ENCODE measurements at places on chromosomes 11 and 22.
A peak's percentile ranks its signal among the peaks of the same experiment; 100 is the strongest.

GRCh38 chr11:15507592-15507991 is 392.9 kb downstream of the INSC start:
- no peak for DNase-seq

GRCh38 chr11:76152741-76153570 is 53.3 kb downstream of the WNT11 start:
- peak; percentile 27 for DNase-seq

GRCh38 chr11:112377946-112378345 is 117.3 kb upstream of the PLET1 start:
- DNase-seq, result no peak

GRCh38 chr11:70547821-70548670 is 149.7 kb downstream of the CTTN start:
- no peak for DNase-seq

DNA sequence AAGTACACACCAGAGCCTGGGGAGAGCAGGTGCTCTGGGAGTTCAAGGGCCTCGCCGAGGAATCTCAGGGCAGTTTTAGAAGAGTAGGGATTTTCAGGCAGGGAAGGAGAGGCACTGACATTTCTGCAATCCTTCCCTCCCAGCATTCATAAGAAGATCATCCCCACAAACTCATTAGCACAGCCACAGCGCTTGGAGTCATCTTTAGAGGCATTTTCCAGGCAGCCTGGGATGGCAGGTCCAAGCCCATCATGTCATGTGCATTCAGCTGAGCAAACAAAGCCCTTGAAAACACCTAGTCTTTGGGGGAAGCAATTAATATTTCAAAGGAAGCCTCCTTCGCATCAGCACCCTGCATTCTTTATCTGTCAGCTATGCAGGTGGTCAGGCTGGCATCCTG is 43.8 kb downstream of the MAP6 start:
- DNase-seq, result no peak

GRCh38 chr11:69463181-69463994 is 18.1 kb upstream of the LINC01488 start:
- no peak for DNase-seq

GRCh38 chr11:126396965-126397364 is 41.5 kb downstream of the ST3GAL4 start:
- no peak for DNase-seq

DNA sequence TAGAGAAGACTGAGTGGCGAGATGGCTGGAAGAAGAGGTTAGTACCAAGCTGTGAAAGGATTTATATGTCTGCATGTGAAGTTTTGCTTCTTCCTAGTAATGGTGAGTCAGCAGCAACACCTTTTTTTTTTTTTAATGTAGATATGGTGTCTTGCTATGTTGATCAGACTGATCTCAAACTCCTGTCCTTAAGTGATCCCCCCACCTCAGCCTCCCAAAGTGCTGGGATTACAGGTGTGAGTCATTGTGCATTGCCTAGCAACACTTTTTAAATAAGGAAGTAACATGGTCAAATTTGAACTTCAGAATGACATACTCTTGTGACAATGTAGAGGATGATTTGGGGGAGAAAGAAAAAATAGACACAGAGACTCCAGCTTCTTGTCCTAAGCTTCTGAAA is 6.5 kb upstream of the CSTPP1 start:
- no peak for DNase-seq

Measured in activated CD4-positive, CD25-positive, alpha-beta regulatory T cell treated with anti-CD3 and anti-CD28 coated beads, Interleukin-2, amount 50 U/mL, for 72 hours (primary cell).